Fibroblast of skin of right quadriceps (primary cell): ENCODE measurements at places on chromosomes 5 and 9.

GRCh38 chr9:75414371-75415160, 326.3 kb downstream of the OSTF1 start:
- no peak for DNase-seq

- DNase-seq: no peak
These were observed 1429.1 kb downstream of the MAT2B start for GRCh38 chr5:164934561-164934960.

DNA sequence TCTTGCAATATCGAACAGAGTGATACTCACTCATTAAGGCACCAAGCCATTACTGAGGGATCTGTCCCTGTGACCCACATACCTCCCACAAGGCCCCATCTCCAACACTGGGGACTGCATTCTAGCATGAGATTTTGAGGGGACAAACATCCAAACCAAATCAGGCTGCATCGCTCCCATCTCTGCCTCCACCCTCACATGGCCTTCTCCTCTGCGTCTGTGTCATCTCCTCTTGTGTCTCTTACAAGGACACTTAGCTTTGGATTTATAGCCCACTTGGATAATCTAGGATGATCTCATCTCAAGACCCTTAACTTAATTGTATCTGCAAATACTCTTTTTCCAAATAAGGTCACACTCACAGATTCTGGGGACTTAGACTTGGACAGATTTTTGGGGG, 284.4 kb upstream of the DAP start:
- DNase-seq: no peak

DNA sequence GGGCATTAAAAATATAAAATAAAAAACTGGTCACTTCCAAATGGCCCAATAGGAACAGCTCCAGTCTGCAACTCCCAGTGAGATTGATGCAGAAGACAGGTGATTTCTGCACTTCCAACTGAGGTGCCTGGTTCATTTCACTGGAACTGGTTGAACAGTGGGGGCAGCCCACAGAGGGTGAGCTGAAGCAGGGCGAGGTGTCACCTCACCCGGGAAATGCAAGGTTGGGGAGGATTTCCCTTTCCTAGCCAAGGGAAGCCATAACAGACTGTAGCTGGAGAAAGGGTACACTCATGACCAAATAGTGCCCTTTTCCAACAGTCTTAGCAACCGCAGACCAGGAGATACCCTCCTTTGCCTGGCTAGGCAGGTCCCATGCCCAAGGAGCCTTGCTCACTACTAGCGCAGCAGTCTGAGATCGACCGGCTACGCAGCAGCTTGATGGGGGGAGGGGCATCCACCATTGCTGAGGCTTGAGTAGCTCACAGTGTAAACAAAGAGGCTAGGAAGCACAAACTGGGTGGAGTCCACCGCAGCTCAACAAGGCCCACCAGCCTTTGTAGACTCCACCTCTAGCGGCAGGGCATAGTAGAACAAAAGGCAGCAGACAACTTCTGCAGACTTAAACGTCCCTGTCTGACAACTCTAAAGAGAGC, 12.7 kb downstream of the RLN1 start:
- peak; percentile 5 for DNase-seq

GRCh38 chr9:97711223-97711626, 14.1 kb upstream of the XPA start:
- DNase-seq: no peak

DNA sequence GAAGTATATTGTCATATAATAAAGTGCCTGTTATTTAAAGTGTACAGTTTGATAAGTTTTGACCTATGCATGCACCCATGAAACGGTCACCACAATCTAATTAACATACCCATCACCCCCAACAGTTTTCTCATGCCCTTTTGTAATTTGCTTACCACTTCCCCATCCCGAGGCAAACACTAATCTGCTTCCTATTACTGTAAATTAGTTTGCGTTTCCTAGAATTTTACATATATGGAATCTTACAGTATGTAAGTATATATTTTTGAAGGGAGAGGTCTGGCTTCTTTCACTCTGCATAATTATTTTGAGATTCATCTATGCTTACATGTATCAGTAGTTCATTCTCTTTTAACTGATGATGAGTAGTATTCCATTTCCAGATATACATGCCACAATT, 56.5 kb downstream of the AMBP start:
- DNase-seq: no peak

DNA sequence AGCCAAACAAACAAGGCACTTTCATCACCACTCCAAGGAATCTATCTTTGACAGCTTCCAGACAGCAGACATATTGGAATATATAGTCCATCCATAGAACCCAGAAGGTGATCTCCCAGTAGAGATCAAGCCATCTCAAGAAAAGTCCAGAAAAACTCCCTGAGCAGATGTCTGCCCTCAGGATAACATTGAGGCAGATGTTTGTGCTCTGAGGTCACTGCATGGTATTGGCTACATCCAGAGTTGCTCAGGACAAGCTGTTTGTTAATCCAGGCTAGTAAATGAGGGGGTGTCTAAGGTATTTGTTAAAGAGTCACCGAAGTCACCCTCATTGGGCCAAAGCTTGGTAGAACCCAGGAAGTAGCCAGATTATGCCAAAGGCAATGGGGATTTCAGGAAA, 556.3 kb upstream of the KLF4 start:
- no peak for DNase-seq

DNA sequence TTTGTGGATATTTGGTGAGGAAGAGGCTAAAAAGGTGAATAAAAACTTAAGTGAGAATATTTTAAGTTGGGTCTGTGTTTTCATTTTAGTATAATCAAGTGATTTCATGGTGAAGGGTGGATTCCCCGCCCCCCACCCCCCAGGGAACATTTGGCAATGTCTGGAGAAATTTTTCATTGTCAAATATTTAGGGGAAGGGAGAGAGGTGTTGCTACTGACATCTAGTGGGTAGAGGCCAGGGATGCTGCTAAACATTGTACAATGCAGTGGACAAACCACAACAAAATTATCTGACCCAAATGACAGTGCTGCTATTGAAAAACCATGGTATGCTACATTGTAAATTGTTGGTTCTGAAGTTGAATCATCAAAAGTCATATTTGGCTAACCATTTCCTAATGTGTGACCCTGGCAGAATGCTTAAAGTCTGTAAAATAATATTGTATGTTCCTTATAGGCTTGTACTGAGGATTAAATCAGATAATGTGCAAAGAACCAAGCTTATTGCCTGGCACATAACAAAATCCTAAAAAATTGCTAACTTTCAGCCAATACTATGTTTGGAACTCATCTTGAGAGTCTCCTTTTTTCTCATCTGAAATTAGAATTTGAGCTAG, 5.6 kb downstream of the C5orf24 start:
- peak; percentile 46 for DNase-seq

DNA sequence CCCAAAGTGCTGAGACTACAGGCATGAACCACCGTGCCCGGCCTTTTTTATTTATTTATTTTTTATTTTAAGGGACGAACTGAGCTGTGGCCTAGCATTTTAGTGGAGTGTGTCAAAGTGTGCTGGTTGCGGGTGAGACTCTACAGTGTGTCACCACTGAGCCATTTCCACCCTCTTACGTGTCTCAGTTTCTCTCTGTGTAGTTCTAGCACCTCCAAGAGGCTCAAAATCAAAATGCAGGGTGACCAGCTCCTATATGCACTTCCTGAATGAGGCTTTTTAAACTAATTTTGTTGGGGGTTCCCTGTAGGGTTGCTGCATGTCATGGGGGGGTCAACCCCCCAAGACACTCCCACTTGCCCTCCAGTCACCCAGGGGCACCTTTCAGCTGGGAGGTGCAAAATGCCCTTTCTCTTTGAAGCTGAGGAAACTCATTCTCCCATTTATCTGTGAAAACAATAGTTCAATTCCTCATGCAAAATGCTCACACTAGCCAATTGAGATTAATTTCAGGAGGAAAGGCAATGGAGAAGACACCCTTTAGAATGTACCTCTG, 69.3 kb downstream of the COL15A1 start:
- no peak for DNase-seq

DNA sequence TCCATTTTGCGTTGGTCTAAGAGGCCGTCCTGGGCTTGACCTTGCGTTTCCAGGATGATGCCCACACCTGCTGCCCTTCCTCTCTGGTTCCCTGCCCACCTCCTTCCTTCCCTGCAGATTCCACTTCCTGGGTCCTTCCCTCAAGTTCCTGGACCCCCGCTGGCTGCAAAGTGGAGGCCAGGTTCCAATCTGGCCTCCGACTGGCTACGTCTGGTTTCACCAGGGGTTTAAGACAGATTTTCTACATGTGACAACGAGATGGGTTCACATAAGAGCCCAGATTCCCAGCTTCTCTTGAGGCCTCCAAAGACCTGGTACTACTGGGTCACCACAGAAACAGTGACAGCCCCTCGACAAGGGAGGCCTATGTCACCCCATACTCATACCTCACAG, 2.1 kb downstream of the MGAT4B start:
- no peak for DNase-seq

DNA sequence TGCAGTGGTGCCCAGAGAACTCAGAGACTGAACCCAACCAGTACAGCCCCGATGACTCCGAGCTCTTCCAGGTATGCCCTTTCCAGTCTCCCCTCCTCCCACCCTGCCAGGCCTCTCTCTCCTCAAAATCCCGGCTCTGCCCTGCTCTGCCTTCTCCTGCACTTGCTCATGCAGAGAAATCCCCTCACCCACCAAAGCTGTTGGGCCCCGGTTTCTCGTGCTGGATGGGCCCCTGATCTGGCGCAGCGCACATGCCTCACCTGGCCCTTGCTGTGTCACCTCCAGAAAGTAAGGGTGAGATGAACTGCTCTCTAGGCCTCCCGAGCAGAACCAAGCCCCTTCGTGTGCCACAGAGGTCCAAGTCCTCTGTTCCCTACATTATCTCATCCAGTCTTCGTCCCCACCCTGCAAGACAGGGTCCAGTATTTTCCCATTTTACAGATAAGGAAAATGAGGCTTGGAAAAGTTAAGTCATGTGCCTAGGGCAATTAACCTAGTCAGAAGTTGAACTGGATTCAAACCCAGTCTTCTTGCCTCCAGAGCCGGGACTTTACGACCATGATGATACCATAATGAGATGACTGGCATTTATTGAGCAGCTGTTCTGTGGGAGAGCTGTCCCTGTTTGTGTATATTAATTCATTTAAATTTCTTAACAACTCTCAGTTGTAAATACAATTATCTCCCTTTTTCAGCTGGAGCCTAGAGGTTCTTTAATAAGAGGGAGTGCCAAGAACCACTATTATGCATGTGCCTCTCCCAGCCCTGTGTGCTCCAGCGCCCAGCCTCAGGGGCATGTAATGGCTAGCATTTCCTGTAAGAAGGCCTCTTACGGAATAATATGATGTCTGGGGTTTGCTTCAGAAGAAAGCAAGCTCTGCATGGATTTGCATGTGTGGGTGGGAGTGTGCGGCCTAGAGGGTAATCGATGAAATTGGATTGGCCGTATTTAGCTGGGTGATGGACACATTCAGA, 90.7 kb downstream of the PPARGC1B start:
- DNase-seq: no peak

GRCh38 chr5:66138637-66139317, 5.3 kb upstream of the SREK1 start:
- no peak for DNase-seq

GRCh38 chr5:161278739-161279660, 267.5 kb downstream of the GABRB2 start:
- DNase-seq: no peak

DNA sequence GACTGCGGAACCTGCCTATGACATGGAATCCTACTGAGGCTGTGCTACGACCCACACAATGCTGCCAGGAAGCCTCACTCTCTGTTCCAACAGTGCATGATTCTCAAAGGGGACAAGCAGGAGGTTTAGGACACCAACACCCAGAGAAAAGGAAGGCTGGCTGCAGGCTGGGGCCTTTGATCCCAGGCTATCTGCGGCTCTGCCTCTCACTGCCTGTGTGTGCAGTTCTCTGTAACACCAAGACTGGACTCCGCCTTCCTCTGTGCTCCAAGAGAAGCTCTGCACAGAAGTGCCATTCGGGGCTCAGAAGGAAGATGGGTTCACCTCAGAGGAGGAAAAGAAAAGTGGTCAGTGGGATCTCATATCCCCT, 20.5 kb downstream of the ANKH start:
- no peak for DNase-seq

DNA sequence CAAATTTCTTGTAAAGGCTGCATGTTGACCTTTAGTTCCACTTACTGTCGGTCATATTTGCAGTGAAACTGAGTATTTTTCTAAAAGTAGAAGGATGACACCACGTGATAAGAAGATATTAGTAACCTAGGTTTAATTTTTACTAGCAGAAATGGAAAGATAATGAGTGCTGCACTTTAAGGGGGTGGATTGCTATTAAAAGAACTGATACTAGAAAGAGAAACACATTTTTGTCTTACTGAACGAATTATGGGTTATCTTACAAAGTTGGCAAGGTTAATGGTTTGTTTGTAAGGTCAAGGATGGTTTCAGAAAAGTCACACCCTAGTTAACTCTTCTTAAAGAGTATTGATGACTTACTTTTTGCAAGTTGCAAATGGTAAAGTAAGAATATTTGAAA, 2.4 kb downstream of the MACIR start:
- DNase-seq: no peak

GRCh38 chr9:5479994-5480694, 29.8 kb downstream of the CD274 start:
- no peak for DNase-seq

- DNase-seq: no peak
These were observed 312.5 kb upstream of the PTGER4 start for GRCh38 chr5:40367255-40367654.

DNA sequence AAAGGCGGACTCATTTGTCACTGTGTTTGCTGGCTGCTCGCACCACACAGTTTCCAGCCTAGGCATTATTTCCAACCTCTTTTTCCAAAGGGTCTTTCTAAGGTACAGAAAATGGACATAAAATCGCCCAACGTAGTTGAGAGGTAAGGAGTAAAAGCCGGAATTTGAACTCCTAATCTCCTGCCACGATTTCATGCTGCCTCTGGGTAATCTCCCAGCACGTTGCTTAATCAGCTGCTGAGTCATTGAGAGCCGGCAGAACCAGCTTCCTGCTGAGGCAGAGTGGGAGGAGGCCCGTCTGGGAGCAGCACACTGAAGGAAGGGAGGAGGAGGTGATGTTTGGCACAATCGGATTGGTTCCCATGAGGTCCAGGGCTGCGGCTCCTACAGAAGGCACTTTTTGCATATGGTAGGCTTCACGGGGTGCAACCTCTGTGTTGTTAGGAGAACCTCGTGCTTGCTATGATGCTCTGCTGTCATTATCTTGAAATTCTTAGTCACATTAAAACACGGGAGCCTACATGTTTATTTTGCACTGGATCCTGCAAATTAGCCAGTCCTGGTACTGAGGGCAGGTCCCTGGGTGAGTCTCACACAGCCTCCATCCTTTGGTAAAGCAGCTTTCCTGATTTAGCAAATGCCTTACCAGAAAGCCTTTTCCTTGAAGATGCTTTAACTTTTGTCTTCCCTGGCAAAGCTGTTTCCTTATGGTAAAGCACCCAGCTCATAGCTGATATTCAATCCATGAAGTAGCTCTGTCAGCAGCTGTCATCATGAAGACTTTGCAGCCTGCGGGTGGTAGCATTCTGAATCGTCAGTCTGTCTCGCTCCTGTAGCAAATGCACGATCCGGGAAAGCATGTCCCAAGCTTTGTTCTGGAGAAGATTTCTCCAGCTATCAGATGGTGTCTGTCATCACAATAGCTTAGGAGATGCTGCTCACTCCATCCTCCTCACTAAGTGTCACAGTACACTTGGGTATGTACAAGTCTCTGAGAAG, 191.6 kb upstream of the MSX2 start:
- DNase-seq: peak; percentile 94

- no peak for DNase-seq
These were observed 433.4 kb upstream of the BRINP1 start for GRCh38 chr9:119802621-119803020.

GRCh38 chr5:85311536-85311935, 926.9 kb upstream of the EDIL3 start:
- no peak for DNase-seq

- DNase-seq: peak; percentile 75
These were observed 21.7 kb downstream of the F2RL2 start for GRCh38 chr5:76601470-76601869.
